ENCODE measurements at places on chromosomes 2 and 18.

- DNase-seq, result no peak
These were observed 67.3 kb downstream of the PARD6G start for GRCh38 chr18:80179857-80180558.

- no peak for DNase-seq
These were observed 50.8 kb downstream of the DNMT3A start for GRCh38 chr2:25290811-25291495.

- DNase-seq, result no peak
These were observed 288.3 kb upstream of the TANK start for GRCh38 chr2:160871953-160872352.

DNA sequence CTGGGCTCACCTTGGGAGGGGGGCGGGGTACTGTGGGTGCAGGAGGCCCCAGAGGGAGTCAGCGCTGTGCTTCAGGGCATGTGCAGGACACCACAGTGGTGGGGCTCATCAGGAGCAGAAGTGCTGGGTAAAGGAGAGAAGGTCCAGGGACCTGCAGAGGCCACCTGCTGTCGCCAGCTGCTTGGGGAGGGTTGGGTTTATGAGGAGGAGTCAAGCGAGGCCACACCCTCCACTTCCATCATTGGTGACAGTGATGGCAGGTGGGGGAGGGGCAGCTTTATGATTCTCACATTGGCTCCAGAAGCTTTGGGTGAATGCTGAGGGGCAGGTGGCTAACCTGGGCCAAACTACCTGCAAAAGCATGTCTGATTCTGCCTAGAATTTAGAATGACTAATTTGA, 392.6 kb downstream of the HRH4 start:
- no peak for DNase-seq

GRCh38 chr18:9416563-9417072, 58.7 kb upstream of the RALBP1 start:
- no peak for DNase-seq

DNA sequence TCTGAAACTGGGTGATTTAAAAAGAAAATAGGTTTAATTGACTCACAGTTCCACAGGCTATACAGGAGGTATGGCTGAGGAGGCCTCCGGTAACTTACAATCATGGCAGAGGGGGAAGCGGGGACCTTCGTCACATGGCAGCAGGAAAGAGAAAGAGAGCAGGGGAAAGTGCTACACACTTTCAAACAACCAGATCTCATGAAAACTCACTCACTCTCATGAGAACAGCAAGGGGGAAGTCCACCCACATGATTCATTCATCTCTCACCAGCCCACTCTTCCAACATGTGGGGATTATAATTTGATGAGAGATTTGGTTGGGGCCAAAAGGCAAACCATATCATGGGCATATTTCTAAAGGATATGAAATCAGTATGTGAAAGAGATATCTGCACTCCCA, 12.0 kb upstream of the ARHGAP15 start:
- no peak for DNase-seq

DNA sequence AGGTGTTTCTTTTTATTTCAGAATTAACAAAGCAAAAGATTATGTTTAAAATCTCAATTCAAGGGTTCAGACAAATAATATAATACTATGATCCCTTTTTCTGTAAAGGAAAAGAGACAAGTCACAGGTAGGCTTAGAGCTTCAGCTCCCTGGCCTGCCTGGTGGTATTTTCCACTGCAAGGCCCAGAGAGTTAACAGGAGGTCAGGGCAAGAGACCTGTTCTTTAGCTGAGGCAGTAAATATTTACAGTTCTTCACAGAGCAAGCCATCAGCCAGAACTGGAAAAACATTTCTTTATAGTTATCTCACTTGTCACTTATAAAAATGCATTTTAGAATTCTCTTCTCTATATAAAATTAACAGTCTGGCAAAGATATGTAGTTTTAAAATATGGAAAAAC, 70.1 kb downstream of the EPG5 start:
- DNase-seq, result no peak

DNA sequence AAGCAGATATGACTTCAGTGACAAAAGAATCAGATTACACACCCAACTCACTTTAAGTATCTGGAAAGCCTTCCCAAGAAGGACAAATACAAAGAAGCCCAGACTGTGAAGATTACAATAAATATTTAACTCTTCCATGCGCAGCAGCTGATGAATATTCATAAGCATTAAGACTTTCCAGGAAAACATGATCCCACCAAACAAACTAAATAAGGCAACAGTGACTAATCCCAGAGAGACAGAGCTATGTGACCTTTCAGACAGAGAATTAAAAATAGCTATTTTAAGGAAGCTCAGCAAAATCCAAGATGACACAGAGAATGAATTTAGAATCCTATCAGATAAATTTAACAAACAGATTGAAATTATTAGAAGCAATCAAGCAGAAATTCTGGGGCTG, 108.2 kb upstream of the UBE2E3 start:
- no peak for DNase-seq

DNA sequence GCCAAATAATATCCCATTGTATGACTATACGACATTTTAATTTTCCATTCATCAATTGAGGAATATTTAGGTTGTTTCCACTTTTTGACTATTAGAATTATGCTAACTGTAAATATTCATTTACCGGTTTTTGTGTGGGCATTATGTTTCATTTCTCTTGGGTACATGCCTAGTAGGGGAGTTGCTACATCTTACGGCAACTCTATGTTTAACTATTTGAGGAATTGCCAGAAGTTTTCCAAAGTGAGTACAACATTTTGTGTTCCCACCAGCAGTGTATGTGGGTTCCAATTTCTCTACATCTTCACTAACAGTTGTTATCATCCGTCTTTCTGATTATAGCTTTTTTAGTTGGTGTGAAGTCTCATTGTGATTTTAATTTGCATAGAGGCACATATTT, 1.6 kb upstream of the KDSR start:
- DNase-seq, result no peak

GRCh38 chr2:182584462-182584861, 131.6 kb upstream of the DNAJC10 start:
- DNase-seq, result no peak

- no peak for DNase-seq
These were observed 164.0 kb downstream of the DTNA start for GRCh38 chr18:34873986-34874580.

DNA sequence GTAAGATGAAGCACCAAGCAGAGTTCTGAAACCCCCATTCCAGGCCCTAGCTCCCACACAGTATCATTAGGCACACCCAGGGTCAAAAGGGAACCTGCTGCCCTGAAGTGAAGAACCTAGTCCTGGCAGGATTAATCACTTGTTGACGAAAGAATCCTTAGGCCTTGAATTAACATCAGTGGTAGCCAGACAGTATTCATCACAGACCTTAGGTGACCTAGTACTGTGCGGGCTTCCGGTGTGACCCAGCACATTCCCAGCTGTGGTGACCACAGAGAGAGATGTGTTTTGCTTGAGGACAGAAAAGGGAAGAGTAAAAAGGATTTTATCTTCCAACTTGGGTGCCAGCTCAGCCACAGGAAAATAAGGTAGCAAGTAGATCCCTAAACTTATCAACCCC, 1071.4 kb upstream of the FAM98A start:
- DNase-seq, result no peak

DNA sequence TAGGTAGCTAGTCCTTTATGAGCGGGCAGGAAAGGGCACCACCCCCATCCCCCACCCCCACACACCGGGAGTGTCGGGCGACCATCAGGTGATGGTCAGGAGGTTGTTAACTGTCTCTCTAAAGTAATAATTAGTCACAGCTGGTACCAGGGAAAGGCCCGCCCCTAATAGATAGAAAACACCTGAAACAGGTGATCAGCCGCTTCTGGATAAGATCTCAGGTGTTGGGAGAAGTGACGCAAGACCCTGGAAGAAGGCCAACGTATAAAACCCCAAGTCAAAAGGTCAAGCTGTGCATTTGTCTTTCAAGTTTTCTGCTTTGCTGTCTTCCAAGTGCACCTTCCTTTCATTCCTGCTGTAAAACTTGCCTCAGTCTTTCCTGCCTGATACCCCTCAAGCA, 59.6 kb upstream of the LINC00305 start:
- DNase-seq, result no peak

DNA sequence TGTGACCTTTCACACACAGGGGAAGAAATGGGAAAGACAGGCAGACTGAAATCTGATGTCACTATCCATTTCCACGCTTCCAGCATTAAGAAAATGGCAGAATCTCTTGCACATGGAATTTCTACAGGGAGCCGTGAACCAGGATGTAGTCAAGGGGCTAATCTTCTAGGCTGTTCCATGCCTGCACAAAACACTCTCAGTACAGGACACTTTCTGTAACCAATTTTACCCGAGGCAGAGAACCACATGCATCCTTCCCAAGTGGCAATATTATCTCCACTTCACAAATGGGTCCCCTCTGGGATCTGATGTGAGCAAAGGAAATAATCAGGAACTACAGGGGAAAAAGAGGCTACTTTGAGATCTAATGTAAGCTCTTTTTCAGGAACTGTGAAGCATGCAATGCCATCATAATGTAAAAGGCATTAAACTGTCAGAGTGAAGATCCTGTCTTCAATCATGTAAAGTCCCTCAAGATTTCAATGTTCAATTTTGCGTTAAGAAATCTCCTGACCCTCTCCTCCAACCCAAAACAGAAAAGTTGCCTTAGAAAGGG, 236.9 kb downstream of the RBM43 start:
- DNase-seq, result no peak

DNA sequence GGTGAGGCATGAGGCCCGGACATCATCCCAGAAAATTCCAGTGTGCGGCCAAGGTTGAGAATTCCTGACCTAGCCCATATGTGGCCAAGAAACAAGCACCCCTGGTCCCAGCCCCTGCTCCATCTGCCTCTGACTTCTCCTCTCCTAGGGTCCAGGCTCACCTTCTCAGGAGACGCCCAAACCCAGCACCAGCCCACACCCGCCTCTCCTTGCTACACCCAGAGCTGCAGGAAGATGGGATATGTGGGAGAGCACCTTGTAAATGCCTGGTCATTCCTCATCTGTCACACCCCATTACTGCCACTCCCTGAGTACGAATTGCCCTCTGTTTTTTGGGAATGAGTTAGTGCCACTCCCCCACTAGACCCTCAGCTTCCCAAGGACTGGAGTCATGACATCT, 7.3 kb upstream of the ATP6V1B1 start:
- no peak for DNase-seq

DNA sequence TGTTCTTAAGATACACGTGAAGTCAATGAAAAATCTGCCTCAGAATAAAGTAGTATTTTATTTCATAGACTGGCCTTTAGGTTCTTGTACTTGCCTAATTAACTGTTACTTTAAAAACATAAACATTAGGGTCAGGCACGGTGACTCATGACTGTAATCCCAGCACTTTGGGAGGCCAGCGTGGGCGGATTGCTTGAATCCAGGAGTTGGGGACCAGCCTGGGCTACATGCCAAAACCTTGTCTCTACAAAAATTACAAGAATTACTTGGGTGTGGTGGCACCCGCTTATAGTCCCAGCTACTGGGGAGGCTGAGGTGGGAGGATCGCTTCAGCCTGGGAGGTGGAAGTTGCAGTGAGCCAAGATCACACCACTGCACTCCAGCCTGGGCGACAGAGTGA, 16.0 kb upstream of the SNORC start:
- DNase-seq, result no peak

DNA sequence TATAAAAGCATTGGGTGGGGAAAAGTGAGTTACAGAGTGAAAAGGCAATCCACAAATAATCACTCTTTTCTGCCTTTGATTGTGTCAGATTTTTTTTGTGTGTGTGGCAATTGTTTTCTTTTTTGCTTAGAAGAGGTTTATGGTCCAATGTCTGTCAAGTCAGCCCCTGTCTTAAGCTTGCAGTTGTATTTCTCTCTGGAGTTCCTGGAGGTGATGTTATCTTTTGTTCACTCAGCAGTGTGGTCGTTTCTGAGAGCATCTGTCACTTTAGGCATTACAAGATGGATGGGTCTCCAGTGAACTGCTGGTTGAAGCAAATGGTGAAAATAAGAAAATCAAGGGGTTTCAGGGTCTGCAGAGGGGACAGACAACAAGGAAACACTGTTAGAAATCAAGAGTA, 121.3 kb downstream of the GREB1L start:
- DNase-seq, result no peak

- no peak for DNase-seq
These were observed 41.2 kb downstream of the PCARE start for GRCh38 chr2:29033172-29033571.

DNA sequence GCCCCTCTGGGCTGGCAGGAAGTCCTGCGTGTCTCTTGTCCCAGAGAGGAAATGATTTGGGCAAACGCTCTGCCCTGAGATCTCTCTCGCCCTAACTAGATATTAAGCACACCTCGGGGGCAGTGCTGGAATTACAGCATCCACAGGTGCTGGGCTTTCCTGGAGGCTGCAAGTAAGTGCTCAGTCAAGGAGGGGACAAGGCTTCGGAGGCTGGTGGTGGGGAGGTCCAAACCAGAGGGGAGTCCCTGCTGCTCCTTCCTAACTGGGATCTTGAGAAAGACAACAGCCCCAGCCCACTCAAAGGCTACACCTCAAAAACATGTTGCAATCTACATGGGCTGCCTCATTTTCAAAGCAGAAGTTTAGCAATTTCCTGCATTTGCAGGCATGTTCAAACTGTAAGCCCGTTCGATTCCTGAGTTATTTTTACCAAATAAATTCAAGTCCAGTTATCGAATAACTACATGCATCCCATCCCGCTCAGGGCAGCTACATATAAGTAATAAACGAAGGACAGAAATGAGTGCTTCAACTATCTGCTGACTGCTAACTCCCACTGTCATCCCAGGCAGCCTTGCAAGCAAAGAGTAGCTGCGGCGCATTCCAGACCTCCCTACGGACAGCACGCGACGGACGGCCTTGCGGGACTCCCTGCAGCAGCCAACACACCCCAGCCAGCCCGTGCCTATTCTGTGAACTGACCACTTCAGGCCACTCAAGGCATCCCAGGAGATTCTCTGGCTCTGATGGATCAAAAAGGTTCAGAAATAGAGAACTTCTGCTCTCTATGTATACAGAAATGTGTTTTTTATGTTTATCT, 27.5 kb downstream of the ZNF516 start:
- peak; percentile 50 for DNase-seq

GRCh38 chr2:95208106-95208505, 785 bp downstream of the ZNF892 start:
- DNase-seq, result no peak

DNA sequence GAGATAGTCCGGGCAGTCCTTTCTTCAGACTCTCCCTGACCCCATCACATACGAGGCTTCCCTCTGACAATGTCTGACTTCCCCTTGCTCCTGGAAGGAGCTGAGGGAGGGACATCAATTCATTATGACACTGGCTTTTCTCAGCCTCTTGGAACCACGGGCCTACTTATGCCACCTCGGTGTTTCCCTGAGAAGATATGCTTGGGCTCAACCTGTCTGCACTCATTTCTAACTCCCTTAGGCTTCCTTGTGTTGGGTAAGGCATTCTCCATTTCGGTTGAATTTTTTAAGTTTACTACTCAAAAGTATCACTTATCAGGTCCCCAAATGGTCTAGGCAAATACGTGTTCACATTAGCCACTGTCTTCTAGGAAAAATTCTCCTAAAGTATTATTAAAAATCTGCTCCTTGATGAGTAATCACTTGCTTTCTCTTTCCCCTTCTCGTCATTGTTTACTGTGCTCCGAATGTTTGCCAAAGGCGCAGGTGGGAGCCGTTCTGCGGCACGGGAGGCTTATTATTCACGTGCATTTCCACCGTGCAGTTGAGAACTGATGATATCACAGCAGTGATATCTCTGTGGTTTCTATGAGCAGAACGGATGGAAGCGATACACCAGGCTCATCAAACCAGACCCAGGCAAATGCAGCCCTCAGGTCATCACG, 33.1 kb downstream of the ARL4C start:
- no peak for DNase-seq

All from GM12865 (cell line).